ENCODE measurements at places on chromosomes 11 and 22. TPM values are rescaled to one million over a fixed set of nuclear protein-coding genes. Genes with fewer than 3 reads are reported as not detected.

The BMAL1 gene
- 35.9 TPM for total RNA-seq

The TENM4 gene
- 4.7 TPM for total RNA-seq

The TSPAN18 gene
- 44.9 TPM for total RNA-seq

The OVOL1 gene
- not detected for total RNA-seq

The SCARF2 gene
- total RNA-seq = 34.3 TPM

The FXYD6 gene
- 28.6 TPM for total RNA-seq

The KRTAP5-8 gene
- 0.42 TPM for total RNA-seq

The MISFA gene
- total RNA-seq = 6.6 TPM

DNA sequence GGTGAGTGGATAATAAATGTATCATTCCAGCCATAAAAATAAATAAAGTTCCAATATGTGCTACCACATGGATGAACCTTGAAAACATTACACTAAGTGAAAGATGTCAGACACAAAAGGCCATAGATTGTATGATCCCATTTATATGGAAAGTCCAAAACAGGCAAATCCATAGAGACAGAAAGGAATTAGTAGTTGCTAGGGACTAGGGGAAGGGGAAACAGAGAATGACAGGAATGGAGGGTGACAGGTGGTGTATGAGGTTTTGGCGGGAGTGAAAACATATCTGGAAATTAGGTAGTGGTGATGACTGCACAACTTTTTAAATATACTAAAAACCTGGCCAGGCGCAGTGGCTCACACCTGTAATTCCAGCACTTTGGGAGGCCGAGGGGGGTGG lies 15.2 kb upstream of the CARD10 start:
- H3K4me3 ChIP-seq = no peak overlapping the region
- H3K27ac ChIP-seq = no peak overlapping the region
- H3K27me3 ChIP-seq = no peaks in the 10 kb centered on the region
- no peak for DNase-seq
- no peaks in the 10 kb centered on the region for H3K36me3 ChIP-seq
- H3K4me1 ChIP-seq = no peaks in the 10 kb centered on the region

DNA sequence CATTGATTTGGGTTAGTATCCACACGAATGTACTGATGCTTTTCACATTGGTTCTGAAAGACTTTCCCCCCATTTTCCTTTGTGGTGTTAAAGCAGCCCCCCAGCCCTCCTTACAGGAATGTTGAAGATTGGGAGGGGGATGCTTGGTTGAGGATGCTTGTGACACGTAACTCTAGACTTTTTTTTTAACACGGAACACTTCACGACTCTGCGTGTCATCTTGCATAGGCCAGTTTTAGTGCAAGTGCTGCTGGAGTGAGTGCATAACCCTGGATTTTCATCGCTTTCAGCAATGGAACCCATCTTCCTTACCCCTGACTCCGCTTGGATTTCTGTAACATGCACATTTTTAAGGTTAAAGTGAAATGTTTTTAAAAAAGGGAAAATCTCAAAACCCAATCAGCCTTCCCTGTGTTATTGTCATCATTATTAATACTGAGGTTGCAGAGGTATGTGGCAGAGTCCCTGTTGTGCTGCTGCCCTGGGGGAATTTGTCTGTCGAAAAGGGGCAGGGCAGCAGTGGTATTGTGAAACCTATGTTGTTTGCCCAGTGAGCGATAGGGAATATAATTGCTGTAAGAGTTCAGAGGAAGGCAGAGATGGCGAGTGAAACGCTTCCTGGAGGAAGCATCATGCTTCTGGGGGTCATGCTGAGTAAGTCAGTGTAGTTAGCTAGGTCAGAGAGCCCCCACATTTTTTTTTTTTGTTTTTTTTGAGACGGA lies 12.1 kb downstream of the CECR2 start:
- no peak for DNase-seq
- no peaks in the 10 kb centered on the region for H3K36me3 ChIP-seq
- no peaks in the 10 kb centered on the region for H3K4me1 ChIP-seq
- H3K4me3 ChIP-seq = no peak overlapping the region
- H3K27me3 ChIP-seq = no peaks in the 10 kb centered on the region

DNA sequence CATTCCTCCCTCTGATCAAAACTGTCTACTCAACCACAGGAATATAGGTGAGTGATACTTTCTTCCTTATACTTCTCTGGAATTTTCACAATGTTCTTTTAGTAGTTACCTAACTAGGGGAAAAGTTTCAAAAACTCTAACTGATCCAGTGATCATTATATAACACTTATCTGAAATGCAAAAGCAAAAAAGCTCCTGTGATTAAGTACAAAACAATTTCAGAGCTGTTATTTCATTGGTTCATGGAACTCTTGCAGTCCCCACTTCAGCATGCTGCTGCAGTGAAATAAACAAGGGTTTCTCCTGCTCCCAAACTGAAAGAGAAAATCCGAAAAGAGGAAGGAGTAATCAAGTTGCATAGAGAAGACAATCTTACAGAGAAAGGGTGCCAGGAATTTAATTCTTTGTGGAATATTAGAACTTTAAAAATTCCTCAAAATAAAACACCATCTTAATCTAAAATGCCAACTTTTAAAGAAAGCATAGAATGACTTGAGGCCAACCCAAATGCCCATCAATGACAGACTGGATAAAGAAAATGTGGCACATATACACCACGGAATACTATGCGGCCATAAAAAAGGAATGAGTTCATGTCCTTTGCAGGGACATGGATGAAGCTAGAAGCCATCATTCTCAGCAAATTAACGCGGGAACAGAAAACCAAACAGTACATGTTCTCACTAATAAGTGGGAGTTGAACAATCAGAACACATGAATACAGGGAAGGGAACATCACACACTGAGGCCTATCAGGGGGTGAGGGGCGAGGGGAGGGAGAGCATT lies 20.3 kb downstream of the PPP2R1B start:
- peaks cover 6% of the 10 kb centered on the region for H3K36me3 ChIP-seq
- no peak for DNase-seq
- H3K4me3 ChIP-seq = no peak overlapping the region
- H3K27me3 ChIP-seq = no peaks in the 10 kb centered on the region
- no peak overlapping the region for H3K27ac ChIP-seq
- peaks cover 3% of the 10 kb centered on the region for H3K4me1 ChIP-seq

GRCh38 chr11:72970557-72971118 lies 156.4 kb downstream of the ATG16L2 start:
- no peak overlapping the region for H3K27ac ChIP-seq
- H3K4me1 ChIP-seq = no peaks in the 10 kb centered on the region
- H3K4me3 ChIP-seq = no peak overlapping the region
- H3K36me3 ChIP-seq = no peaks in the 10 kb centered on the region
- H3K27me3 ChIP-seq = no peaks in the 10 kb centered on the region

DNA sequence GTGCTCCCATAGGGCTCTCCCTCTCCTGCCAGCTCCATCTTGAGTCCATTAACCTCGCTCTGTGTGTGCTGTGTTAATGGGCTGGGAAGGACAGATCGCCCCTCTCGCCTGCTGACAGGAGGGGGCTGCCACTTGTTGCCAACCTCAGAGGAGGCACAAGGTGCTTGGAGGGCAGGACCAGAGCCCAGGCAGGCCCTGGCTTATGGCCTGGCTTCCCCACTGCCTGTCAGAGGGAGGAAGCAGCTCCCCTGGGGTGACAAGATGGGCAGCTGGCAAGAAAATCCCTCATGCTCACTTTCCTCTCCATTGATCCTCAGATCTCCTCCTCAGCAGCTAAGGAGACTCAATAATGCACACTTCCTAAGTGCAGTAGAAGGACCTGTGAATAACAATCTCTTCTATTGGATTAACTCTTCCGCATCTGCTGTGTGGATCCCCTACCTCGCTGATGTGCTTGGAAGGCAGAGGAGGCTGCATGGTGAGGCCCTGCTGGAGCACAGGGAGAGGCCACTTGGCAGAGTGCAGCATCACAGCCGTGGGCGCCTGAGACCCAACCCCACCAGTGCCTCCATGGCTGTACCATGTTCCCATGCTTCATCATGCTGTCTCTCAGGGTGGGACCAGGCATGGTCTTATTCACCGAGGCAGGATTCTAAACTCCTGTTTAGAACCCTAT lies 70.3 kb downstream of the TRIM29 start:
- no peaks in the 10 kb centered on the region for H3K27me3 ChIP-seq
- H3K4me1 ChIP-seq = no peaks in the 10 kb centered on the region
- no peak overlapping the region for H3K4me3 ChIP-seq
